ENCODE measurements at places on chromosomes 7 and 10. TPM values are rescaled to one million over a fixed set of nuclear protein-coding genes. Genes with fewer than 3 reads are reported as not detected.

DNA sequence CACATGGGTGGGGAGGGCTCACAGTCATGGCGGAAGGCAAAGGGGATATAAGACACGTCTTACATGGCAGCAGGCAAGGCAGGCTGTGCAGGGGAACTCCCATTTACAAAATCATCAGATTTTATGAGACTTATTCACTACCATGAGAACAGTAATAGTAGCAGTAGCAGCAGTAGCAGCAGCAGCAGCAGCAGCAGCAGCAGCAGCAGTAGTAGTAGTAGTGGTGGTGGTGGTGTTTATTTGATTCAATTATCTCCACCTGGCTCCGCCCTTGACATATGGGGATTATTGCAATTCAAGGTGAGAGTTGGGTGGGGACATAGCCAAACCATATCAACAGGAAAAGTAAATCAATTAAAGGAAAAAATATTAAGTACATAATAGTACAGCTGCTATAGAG is 184.7 kb downstream of the LRMDA start:
- DNase-seq, result no peak

GRCh38 chr10:43083764-43084163 is 6.9 kb downstream of the RET start:
- DNase-seq, result no peak

GRCh38 chr10:70664702-70665195 is 7.6 kb upstream of the ADAMTS14 start:
- DNase-seq, result peak; percentile 34

DNA sequence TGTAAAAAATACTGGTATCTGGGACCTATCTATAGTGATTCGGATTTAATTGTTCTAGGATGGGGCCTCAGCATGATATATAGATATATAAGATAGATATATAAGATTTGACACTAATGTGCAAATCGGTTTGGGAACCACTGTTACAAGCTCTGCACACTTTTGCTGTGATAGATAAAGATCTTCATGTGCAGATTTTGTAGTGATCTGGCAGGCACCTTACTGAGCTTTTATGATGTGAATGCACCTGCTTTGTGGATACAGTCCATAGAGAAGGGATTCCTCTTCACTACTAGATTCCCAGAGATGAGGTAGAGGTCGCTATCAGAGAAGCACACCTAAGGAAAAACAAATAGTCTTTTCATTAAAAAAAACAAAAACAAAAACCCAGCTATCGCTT is 33.3 kb upstream of the PCGF5 start:
- no peak for DNase-seq

GRCh38 chr7:101635484-101635883 is 6.4 kb upstream of the MYL10 start:
- DNase-seq, result no peak

- DNase-seq, result no peak
Measured at GRCh38 chr10:52566471-52567246, 205.9 kb downstream of the MBL2 start.

DNA sequence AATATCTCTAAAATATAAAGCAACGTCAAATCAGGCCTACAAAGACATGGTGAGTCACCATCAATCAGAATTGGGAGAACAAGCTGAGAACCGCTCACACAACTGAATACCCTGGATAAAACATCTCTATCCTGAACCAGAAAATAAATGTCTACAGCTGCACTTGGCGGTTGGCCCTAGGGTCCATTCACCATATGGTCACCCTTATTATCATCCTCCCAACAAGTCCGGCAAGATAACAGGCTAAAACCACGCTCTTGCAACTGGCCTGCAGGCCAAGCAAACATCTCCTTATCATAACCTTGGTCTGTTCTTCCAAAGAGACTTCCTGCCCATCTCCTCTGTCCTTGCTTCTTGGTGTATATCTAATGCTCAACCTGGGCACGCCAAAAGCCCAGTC is 310.7 kb downstream of the CALN1 start:
- DNase-seq, result no peak

DNA sequence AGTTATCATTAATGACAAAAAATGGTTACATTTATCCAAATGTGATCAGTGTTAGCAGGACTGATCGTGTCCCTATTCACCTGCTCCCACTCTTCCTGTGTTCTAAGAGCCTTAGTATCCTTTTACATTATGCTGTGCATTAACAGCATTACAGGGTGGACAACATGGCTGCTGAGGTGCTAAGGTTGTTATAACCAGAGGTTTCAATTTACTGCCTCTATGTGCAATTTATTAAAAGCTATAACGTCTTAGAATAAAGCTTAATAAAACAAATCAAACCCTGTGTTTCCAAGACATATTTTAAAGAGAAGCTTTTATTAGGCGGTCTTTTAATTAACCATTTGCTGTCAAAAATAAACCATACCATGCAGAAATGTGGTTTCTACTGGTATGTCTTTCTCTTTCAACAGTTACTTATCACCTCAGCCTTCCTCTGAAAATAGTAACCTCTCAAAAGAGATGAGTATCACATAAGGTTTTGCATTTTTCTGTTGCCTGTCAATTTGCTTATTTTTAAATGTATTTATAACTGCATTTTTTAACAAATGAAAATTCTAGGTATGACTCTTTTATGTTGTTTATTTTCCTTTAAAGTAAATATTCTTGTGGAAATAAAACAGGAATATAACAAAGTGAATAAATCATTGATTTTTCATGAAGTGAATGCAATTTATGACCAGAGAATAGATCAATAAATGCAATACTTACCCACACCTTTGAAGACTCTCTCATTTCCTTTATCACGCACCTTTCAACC is 849.8 kb upstream of the SORCS1 start:
- DNase-seq, result no peak

GRCh38 chr10:47230482-47230881 is 69.5 kb upstream of the GDF10 start:
- no peak for DNase-seq

GRCh38 chr10:32318476-32318896 is 28.5 kb downstream of the EPC1 start:
- DNase-seq, result no peak

- no peak for DNase-seq
Measured at GRCh38 chr7:106896231-106896630, 31.1 kb downstream of the PIK3CG start.

DNA sequence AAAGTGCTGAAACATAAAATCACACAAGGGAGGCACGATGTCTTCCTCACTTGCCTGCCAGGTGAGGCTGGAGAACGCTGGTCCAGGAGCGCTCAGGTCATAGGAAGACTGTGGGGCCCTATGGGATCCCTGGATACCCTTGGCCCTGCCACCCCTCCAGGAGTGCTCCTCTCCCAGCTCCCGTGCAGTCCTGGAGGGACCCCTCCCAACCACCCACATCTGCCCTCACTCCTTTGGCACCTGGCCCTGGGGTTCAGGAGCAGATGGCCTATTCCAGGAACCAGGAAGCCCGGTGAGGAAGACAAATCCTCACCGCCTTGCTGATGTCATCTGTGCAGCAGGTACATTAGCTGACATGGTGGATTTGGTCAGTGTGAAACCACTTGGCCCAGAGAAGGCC is 3.7 kb upstream of the CXCL12 start:
- DNase-seq, result no peak

DNA sequence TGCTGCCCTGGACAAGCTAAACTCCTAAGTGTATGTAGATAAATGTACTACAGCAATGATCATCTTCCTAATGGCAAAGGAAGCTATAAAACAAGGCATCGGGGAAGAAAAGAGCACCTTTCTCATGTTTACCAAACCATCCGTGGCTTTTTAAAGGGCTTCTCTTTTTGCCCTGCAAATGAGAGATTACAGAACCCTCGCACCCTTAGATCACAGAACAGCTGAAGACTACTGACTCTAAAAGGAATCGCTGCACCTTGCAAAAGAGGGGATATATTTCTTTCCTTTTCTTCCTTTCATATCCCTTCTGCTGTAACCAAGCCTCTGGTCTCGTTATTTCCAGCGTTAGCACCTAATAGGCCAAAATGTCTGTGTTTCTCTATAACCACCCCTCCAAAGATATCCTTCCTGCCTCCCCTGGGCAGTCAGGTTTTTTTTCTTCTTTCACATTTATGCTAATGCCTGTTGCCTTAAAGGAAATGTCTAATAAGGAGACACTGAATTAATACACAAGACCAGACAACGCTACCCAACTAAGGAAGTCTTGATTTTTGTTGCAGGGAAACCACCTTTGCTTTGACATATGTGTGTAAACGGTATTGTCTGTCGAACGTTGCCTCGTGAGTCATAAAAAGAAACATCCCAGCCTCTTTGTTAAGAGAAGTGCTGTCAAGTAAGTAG is 10.5 kb downstream of the ST8SIA6 start:
- DNase-seq, result no peak

GRCh38 chr7:73418113-73418703 is 15.4 kb upstream of the FZD9 start:
- no peak for DNase-seq

FOXI2 gene
- total RNA-seq, result 0.87 TPM

ZNF398 gene
- total RNA-seq, result 29.1 TPM

ANK3 gene
- total RNA-seq, result 128 TPM

ACSL5 gene
- total RNA-seq, result 12.2 TPM

NYAP1 gene
- total RNA-seq, result 10.5 TPM

MYL10 gene
- total RNA-seq, result not detected

KIAA1217 gene
- total RNA-seq, result 38.5 TPM

OR9A2 gene
- not detected for total RNA-seq

SEMA4G gene
- total RNA-seq, result 3.1 TPM
